ENCODE measurements at places on chromosomes 11 and 22. TPM values are rescaled to one million over a fixed set of nuclear protein-coding genes. Genes with fewer than 3 reads are reported as not detected.

The DEFB131B gene
- total RNA-seq = not detected

The EMSY gene
- total RNA-seq = 15.2 TPM

The MYO7A gene
- 0.17 TPM for total RNA-seq

The PATE2 gene
- total RNA-seq = 0.27 TPM

The MRPL48 gene
- total RNA-seq = 52.4 TPM

The TMEM121B gene
- 1.5 TPM for total RNA-seq

The TENM4 gene
- total RNA-seq = 49.4 TPM

The OR8B3 gene
- not detected for total RNA-seq

- no peak for DNase-seq
Observed at GRCh38 chr11:85266646-85267045, 360.5 kb downstream of the DLG2 start.

DNA sequence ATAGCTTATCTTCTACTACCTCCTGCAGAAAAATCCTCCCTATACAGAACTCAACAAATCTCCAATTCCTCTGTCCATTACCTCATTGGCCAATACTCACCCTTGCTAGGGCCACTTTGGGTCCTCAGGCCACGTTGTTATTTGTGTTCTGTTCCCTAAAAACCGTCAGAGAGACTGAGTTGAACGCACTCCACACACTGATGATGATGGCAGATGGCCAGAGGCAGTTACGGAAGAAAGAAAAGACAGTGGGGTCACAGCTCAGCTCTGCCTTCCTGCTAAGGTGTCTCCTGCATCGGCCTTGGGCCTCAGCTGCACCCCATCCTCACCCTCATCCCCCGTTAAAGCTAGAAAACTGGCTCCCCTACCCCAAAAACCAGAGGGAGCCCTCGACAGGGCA is 66.2 kb downstream of the MICAL3 start:
- no peak for DNase-seq

- no peak for DNase-seq
Observed at GRCh38 chr11:114134870-114135269, 75.4 kb downstream of the ZBTB16 start.

DNA sequence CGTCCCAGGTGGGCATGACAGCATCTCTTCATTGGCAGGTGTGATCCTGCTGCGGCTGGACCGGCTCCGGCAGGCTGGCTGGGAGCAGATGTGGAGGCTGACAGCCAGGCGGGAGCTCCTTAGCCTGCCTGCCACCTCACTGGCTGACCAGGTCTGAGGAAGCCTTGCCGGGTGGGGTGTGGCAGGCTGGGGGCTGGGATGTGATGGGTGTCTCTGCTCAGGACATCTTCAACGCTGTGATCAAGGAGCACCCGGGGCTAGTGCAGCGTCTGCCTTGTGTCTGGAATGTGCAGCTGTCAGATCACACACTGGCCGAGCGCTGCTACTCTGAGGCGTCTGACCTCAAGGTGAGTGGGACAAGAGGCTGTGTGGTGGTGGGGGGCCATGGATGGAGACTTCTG is 3.5 kb downstream of the LARGE2 start:
- DNase-seq = no peak

DNA sequence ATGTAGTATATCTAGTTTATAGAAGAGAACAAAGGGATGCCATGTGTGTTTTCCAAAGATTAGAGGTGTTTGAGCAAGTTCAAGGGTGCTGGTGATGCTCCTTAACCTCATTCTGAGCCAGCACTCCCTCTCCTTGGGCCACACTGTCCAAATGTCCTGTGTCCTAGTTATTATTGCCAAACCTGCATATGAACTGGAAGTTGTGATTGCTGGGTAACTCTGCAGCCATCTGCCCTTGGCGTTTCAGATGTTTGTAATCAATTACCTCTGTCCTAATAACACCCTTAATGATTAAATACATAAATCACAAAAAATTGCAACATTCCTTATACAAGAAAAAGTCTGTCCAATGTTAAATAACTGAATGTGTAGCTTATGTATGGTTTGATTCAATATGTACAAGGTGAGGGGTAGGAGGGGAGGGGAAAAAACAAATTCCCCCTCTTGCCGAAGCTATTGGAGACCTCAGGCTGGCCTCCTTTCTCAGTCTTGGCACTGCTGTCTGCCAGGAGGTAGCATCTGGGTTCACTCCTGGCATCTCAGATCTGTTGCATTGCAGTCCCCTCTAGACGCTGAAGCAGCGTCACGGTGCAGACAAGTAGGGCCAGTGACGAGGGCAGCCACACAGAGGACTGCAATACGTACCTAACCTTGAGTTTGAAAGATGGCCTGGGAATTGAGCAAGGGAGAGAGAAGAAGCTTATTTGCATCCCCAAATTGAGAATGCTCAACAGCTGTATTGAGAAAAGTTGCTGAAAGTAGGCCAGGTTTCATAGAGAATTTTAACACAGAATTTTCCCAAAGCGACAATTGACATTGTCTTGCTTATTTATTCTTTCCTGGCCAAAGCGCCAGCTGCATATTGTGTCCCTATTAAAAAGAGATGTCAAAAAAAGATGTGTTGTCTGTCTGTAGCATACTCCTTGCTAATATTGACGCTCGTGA is 89.6 kb upstream of the ARHGAP32 start:
- no peak for DNase-seq

DNA sequence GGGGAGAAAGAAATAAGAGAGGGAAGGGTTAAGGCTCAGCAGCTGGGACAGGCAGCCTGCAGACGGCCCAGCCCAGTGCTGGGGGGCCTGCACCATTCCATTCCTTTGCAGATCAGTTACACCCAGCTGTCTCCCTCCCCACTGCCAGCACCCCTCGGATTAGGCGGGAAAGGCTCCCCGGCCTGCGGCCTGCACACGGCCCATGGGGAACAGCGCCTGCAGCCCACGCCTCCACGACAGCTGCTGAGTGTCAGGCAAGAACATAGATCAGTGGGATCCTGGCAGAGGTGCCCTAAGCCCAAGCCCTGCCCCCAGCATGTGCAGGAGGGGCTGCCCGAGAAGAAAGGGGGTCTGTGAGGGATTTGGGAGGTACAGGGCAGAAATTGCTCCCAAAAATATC is 65.8 kb upstream of the MYOD1 start:
- DNase-seq = no peak

DNA sequence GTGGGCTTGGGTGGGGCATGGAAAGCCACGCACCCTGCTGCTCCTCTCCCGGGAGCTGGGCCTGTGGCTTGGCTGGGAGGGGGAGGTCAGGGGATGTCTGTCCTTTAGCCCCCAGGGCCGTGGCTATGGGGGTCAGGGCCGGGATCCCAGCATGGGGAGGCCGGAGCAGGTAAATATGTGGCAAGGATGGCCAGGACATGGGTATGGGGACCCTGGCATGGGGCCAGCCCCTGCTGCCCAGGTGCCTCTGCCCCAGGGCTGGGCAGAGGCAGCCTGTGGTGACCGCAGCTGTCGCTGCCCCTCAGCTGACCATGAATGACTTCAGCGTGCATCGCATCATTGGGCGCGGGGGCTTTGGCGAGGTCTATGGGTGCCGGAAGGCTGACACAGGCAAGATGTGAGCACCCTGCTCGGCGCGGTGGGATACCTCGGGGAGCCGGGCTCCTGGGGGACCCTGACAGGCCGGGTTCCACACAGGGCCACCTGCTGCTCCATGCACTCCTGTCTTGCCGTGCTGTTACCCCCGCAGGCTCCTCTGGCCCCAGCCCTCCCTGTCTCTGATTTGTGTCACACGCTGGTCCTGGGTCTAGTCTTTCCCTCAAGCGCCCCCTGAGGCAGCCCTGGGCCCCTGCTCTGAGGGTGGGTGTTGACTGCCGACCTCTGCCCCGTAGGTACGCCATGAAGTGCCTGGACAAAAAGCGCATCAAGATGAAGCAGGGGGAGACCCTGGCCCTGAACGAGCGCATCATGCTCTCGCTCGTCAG is 8.1 kb upstream of the ANKRD13D start:
- no peak for DNase-seq

DNA sequence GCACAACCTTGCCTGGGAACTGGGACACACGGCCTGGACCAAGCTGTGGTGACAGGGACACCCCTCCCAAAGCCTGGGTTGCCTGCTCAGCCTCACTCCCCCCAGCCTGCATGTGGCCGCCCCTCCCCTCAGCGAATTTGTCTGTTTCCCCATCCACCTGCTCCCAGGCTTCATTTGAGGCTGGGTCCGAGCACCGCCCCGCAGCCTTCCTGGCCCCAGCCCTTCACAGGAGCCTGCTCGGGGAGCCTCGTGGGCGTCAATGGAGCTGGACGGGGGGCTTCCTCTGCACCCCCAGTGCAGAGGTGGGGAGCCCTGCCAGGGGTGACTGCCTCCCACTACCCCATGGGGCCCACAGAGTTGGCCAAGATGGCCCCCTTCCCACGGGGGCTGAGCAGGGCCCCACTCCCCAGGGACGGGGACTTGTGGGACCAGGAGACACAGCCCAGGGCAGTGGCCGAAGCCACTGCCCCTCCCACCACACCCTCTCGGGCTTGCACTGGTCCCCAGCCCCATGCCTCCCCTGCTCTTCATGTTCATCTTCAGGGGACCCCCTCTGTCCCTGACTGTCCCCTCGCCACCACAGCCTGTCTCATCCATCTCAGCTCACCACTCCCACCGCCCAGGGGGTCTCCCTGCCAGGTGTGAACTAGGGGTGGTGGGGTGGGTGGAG is 91.7 kb downstream of the WNT7B start:
- no peak for DNase-seq

Measured in kidney epithelial cell (primary cell).